ENCODE measurements at places on chromosomes 6 and 20.

- DNase-seq: no peak
Observed at GRCh38 chr20:51183451-51183850, 160.5 kb upstream of the KCNG1 start.

DNA sequence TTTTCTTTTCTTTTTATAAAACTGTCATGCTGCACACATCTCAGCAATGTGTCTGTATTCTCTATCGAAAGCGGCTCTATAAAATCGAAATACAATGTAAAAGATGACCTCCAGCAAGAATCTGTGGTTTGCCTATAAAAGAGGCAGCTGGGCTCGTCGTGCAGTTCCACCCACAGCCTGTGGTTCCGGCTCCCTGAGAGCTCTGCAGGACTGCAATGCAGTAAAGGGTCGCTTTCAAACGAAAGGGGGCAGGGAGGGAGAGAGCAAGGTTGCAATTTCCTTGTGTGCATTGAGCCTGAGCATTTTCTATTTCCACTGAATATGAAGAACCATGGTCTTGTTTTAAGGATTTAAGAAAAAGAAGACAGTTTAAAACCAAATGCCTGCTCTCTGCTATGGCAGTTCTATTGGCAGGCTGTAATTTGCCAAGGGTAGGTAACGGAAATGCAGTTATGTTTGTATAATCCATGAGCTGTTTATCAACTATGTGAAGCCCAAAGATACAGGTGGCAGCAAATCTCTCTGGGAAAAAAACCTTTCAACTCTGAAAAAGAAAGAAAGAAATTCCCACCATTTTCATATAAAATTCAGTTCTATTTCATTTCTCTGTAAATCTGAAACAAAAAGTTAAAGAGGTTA is 236.5 kb downstream of the HACE1 start:
- DNase-seq: peak; percentile 6

DNA sequence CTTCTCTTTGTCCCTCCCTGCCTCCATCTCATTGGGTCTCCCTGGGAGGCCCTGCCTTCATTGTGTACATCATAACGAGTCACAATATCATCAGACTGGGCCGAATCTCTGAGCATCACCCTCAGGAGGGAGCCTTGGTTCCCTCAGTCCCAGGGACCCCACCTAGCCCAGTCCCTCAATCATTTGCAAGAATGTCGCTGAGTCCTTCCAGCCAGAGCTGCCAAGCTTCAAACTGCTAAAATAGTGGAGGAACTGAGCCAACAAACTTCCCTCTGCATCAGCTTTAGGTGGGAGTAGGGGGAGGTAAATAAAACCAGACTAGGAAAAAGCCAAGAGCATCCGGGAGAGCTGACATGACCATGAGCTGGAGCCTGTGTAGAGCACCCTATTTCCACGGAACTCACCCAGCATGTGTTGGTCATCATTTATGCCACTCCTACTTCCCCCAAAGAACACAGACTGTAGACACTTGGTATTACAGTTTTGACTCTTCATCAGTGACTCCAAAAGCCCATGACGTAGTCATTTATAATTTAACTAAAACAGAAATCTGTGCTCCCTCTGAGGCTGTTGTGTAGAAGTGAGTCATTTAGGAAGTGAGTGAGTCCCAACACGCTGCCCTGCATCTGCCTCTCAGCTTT is 28.8 kb upstream of the IL17A start:
- DNase-seq: no peak

- DNase-seq: no peak
Observed at GRCh38 chr20:43404878-43405277, 52.8 kb upstream of the SRSF6 start.

GRCh38 chr6:34460796-34461507 is 4.9 kb upstream of the PACSIN1 start:
- no peak for DNase-seq
